ENCODE measurements at places on chromosomes 7 and 10.

GRCh38 chr7:93228302-93228701 lies 2.0 kb upstream of the HEPACAM2 start:
- H3K27ac ChIP-seq = no peak overlapping the region
- H3K4me3 ChIP-seq = no peak overlapping the region
- DNase-seq = no peak
- peaks cover 10% of the 10 kb centered on the region for H3K4me1 ChIP-seq
- no peaks in the 10 kb centered on the region for H3K27me3 ChIP-seq

GRCh38 chr10:600234-600633 lies 89.2 kb downstream of the DIP2C start:
- no peaks in the 10 kb centered on the region for H3K27me3 ChIP-seq
- peaks cover 25% of the 10 kb centered on the region for H3K4me1 ChIP-seq
- no peak overlapping the region for H3K27ac ChIP-seq
- no peak overlapping the region for H3K4me3 ChIP-seq
- no peaks in the 10 kb centered on the region for H3K36me3 ChIP-seq

DNA sequence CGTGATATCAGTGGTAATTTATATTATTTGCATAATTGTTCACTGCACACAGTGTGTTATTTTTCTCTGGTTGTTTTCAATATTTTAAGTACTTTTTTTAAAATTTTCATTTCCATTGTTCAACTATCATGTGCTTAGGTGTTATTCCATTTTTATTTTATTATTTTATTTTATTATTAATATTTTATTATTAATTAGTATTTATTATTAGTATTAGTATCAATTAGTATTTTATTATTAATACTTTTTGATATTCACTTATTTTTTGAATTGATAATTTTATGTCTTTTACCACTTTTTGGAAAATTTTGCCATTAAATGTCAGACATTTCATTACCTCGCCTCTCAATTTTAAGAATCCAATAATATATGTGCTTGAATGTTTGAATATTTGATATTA lies 593.8 kb upstream of the GRM3 start:
- H3K4me1 ChIP-seq = no peaks in the 10 kb centered on the region
- no peaks in the 10 kb centered on the region for H3K27me3 ChIP-seq
- H3K4me3 ChIP-seq = no peak overlapping the region
- DNase-seq = no peak
- no peak overlapping the region for H3K27ac ChIP-seq

DNA sequence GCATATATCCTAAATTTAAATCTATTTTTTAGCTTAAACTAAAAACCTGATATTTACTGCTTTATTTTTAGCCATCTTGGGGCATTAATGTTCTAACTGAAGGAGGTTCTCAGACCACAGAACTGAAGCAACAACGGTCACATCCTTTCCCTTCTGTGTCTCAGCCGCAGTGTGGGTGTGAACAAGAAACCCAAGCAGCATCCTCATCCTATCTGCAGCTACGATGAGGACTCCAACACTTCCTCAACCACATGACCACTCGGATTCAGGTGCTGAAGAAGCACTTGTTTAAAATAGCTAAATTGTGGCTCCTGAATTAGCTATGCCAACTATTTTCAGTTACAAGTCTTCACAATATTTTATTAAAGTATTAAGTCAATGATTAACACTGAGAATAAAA lies 5.3 kb downstream of the ESYT2 start:
- peaks cover 16% of the 10 kb centered on the region for H3K4me1 ChIP-seq
- H3K27me3 ChIP-seq = no peaks in the 10 kb centered on the region
- peaks cover 2% of the 10 kb centered on the region for H3K36me3 ChIP-seq
- H3K27ac ChIP-seq = no peak overlapping the region
- H3K4me3 ChIP-seq = no peak overlapping the region

GRCh38 chr7:105611856-105612775 lies 30.8 kb upstream of the EFCAB10 start:
- no peak overlapping the region for H3K4me3 ChIP-seq
- no peak overlapping the region for H3K27ac ChIP-seq
- no peaks in the 10 kb centered on the region for H3K4me1 ChIP-seq
- DNase-seq = no peak
- no peaks in the 10 kb centered on the region for H3K27me3 ChIP-seq

DNA sequence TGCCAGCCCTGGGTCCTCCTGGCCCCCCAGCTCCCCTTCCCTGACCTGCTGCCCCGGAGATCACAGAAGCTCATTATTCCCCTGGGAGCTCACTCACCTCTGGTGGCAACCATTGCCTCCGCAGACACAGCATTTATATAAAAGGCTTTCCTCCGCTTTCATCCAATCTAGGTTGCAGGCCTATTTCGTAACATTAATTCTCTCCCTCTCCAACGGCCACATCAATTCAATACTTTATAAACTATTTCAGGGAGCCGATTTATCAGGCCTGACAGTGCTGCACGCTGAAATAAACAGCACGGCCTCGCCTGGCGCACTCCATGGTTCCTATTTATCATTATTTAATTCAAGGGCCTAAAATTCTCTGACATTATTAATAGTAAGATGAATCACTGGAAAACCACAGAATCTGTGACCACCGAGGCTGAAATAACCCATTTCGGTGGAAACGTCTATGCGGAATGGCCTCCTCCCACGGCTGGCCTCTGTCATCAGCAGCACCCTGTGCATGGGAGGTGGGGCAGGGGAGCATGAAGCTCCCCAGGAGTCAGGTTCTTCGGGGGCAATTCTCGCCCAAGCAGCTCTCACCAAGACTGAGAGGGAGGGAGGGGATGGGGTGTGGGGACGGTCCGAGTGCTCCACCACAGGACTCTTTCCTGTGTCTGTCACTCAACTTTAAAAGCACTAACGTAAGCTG lies 249.3 kb upstream of the PFKP start:
- no peak for DNase-seq
- peak overlapping the region; percentile 19 for H3K27ac ChIP-seq
- peaks cover 28% of the 10 kb centered on the region for H3K4me1 ChIP-seq
- peaks cover 14% of the 10 kb centered on the region for H3K27me3 ChIP-seq
- no peaks in the 10 kb centered on the region for H3K36me3 ChIP-seq
- H3K4me3 ChIP-seq = no peak overlapping the region

DNA sequence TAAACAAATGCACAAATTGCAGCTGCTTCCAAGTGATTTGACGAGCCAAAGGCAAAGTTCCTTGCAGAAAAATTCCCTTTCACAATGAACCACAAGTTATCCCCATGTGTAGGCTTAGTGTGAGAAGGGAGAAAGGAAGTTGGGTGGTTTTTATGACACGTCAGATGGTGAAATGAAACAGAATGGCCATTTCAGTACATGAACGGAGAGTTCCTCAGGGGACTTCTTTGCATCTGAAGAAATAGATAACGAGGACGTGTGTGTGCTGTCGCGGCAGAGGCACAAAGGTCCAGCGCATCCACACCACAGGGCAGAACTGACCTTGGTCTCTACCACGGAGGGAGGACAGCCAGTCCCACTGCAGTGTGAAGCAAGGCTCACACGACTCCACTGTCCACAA lies 135.9 kb downstream of the PAXIP1 start:
- no peak overlapping the region for H3K4me3 ChIP-seq
- H3K4me1 ChIP-seq = peaks cover 7% of the 10 kb centered on the region
- peaks cover 34% of the 10 kb centered on the region for H3K27me3 ChIP-seq
- no peaks in the 10 kb centered on the region for H3K36me3 ChIP-seq

All from progenitor cell of endocrine pancreas (in vitro differentiated cells).